ENCODE measurements at places on chromosomes 2 and 18.

GRCh38 chr2:239369631-239370161, 31.1 kb downstream of the HDAC4 start:
- no peak for DNase-seq

DNA sequence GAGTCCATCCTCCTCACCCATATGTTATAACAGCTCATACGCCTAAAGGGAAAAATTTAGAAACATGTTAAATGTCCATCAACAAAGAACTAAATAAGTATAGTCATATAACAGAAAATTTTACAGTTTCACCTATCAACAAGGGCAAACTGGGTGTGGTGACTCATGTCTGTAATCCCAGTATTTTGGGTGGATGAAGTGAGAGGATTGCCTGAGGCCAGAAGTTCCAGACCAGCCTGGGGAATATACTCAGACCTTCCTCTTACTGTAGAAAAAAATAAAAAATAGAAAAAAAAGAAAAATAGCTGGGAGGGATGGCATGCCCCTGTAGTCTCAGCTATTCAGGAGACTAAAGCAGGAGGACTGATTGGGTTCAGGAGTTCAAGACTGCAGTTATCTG, 48.3 kb upstream of the GULP1 start:
- DNase-seq: no peak

DNA sequence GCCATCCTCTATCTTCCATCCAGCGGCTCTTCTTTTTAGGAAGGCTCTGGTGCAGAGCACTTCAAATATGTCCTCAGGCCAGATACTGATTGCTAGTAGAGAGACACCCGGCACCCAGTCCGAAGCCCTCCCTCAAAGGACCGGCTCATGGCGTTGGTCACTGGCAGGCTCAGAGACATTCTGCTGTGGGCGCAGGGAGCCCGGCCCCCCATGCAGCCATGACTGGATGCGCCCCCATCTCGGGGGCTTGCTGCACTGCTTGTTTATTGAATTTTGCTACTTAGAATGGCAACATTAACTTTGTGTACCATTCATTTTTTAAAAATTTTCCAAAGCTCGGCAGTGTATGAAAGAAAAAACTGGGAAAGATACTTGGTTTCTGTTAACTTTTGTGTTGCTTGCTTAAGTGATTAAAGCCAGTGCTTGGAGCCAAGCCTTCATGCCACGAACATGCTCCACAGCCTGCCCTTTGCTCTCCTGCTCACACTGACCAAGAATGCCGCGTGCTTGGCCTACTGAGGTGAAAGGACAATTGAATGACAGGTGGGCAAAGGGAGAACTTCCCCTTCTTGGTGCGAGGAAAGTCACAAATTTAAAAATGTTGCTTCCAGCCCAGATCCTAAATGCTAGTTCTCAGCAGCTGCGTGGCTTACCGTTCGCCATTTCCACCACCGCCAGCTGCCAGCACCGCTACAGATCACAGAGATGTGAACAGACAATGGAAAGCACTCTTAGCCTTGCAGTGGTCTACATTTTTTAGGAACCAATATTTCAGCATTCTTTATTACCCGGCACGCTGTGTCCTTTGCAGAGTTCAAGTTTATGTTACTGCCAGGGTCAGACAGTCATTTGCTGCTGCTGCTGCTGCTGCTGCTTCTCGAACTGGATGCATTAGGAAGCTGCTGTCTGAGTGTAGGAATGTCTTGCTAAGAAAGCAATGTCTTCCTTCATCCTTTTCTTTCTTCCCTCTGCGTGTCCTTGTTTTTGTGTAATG, 76.7 kb downstream of the FAM210A start:
- DNase-seq: no peak

- no peak for DNase-seq
These were observed 2.9 kb upstream of the GAL3ST2 start for GRCh38 chr2:241773511-241774418.

GRCh38 chr18:59270689-59271257, 2.5 kb downstream of the RAX start:
- no peak for DNase-seq

- DNase-seq: peak; percentile 26
These were observed 276.5 kb upstream of the NRP2 start for GRCh38 chr2:205405752-205406151.

- DNase-seq: no peak
These were observed 23.2 kb downstream of the SPEG start for GRCh38 chr2:219457784-219458369.

- DNase-seq: no peak
These were observed 961 bp downstream of the RBM43 start for GRCh38 chr2:151260573-151261230.

DNA sequence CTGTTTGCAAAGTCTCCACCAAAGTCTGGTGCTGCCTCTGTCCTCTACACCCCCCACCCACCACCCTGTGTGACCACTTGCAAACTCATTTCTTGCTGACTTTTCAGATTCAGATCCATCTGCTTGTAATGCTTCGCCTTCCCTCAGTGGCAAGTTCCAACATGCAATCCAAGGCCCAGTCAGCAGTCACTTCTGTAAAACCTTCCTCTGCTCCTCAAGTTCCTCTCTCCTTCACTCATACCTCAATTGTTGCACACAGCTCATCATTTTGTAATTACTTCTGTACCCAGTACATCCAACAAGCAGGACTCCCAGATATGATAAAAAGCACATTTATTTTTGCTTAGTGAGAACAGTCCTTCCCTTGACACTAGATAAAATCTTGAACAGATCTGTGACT, 6.5 kb upstream of the LOXHD1 start:
- DNase-seq: no peak

DNA sequence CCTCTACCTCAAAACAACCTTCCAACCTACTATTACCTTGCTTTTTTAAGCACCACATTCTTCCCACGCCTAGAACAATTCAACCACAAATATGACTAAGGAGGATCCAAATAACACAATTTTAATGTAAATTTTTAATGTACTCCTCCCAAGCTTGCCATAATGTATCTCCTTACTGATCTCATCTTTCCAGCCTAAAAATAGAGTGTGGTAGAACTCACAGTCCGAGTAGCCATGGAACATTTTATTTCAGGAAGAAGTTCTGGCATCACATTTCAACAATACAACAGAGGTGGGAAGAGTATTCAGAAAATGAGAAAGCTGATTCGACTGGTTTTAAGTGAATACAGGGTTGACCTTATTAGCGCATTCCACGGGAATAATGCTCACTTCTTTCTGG, 15.4 kb downstream of the FEZ2 start:
- no peak for DNase-seq

- no peak for DNase-seq
These were observed 246.4 kb upstream of the PXDN start for GRCh38 chr2:1990724-1991123.

GRCh38 chr2:99710721-99711120, 220.9 kb upstream of the REV1 start:
- no peak for DNase-seq

DNA sequence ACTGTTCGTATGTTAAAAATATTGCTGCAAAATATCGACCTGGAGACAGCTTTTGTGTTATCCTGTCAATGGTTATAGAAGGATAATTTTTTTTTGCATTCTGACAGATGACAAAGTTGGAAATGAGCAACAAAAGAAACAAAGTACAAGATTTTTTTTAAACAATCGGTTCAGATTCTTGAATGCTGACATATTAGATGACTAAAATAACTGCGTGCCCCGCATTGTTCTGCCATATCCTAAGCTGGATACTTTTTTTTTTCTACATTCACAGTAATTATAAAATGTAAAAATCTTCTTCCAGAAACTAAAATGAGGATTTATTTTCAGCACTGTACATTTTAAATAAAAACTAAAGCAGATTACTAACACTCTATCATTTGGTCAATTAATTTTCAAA, 67.1 kb downstream of the ABCG8 start:
- no peak for DNase-seq

DNA sequence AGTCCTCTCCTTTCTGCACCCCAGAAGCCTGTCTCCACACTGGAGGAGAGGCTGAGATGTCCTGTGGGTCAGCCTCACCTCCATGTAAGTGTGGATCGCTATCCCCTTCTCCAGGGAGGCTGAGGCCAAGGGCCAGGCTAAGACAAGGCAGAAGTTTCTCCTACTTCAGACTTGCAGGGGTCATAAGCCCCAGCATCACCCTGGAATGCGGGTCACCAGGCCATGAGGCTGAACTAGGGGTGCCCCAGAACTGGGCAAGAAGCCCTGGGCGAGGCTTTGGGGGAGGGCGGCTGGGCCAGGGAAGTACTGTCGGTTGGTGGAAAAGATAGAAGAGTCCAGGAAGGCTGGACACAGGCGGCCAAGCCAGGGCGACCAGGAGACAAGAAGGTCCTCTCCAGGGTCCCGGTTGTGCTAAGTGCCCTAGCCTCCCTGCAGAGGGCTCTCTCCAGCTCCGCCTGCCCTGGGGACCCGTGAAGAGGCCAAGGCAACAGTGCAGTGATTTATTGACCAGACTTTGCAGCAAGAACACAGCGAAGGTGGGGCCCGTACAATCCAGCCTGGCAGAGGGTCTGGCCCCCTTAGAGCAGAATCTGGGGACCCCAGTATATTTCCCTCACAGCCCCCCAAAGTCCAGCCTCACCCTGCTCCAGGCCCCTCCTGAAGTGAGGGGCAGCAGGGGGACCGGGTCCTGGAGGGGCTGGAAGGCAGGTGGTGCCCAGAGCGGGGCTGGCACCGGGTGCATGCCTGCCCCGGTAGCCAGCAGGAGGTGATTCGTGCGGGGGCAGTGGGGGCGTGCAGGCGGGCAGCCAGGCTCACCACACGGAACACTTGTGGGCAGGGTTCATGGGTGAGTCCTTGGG, 8.1 kb downstream of the ECEL1 start:
- no peak for DNase-seq

GRCh38 chr2:28233164-28233676, 159.4 kb upstream of the FOSL2 start:
- DNase-seq: no peak

- DNase-seq: no peak
These were observed 90.8 kb downstream of the RHOB start for GRCh38 chr2:20537423-20538307.

DNA sequence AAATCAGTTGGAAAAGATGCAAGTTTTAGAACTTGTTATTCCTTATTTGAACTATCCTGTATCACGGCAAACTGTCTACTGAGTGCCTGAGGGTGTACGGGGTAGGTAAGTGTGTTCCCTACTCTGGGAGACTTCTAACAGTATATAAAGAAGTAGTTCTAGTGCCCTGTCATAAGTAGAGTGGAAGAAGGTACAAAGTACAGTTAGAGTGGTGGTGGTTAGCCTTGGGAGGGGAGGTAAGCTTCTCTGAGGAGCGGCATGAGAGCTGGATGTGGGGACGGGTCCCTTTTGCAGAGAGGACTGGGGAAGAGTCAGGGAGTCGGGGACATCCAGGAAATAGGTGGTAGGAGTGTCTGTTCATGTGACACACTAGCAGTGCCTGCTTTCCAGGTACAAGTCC, 48.5 kb downstream of the DGKD start:
- no peak for DNase-seq

DNA sequence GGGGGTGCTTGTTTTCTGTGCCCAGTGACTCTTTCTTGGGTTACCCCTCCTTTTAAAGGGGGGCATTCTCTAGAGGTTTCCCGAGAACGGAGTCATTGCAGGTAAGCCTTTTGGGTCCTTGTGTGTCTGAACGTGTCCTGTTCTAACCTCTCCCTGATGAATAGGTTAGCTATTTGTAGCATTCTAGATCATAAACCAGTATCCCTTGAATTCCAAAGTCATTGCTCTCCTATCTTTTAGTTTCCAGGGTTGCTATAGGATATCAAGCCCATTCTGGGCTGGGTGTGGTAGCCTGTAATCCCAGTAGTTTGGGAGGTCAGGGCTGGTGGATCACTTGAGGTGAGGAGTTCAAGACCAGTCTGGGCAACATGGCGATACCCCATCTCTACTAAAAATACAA, 65.9 kb upstream of the YWHAQ start:
- DNase-seq: no peak

GRCh38 chr2:40213619-40214018, 238.3 kb downstream of the SLC8A1 start:
- DNase-seq: no peak

DNA sequence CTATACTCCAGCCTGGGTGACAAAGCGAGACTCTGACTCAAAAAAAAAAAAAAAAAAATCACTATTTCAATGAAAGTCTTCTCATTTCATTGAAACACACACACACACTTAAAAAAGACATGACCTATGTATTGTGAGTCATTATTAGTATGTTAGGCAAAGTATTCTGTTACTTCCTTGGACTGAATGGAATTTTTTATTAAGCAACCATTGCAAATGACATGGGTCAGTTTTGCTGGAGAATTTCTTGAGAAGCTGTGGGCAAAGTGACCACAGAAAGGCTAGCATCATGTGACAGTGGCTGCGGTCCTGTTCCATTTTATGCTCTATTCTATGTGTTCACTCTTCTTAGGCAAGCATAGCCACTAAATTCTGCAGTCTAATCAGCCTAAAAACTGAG, 695.7 kb downstream of the TDRD15 start:
- no peak for DNase-seq

GRCh38 chr18:79626905-79627749, 52.5 kb upstream of the CTDP1 start:
- DNase-seq: no peak

GRCh38 chr18:2978208-2978607, 34.7 kb downstream of the LPIN2 start:
- no peak for DNase-seq

- DNase-seq: no peak
These were observed 68.1 kb downstream of the TMEM247 start for GRCh38 chr2:46547223-46548102.

- no peak for DNase-seq
These were observed 28.8 kb upstream of the GPR55 start for GRCh38 chr2:230953845-230954244.

DNA sequence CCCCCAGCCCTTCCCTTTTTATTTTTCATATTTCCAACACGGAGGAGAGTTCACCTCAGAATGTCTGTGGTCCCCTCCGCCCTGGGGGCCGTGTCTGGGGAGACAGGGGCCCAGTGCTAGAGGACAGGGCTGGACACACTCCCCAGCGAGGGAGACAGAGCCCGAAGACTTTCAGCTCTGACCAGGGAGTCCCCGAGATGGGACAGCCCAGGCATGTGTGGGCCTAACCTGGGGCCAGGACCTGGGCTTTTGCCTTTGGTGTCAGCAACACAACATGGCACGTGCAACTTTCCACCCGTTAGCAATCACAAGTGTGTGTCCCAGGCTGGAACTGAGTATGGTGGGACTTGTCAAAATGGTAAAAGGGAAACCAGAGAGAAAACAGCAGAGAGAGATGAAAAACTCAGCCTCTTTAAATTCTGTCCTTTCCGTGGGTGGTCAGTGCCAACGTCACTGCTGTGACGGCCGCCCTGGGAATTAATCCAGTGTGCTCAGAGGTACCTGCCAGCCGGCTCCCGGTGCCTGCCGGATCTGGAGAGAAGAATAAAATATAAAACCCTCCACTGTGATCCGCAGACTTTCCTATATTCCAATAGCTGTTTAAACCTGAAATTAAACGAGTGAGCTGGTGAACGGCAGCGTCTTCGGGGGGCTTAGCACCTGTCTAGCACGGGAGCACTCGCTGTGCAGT, 245.8 kb downstream of the EIPR1 start:
- no peak for DNase-seq
